ENCODE measurements at places on chromosomes 1 and 21.

GRCh38 chr1:230083746-230084407, 16.8 kb downstream of the GALNT2 start:
- DNase-seq = no peak

GRCh38 chr21:25371841-25372425, 235.3 kb downstream of the MRPL39 start:
- no peak for DNase-seq

GRCh38 chr1:29179641-29180184, 2.0 kb downstream of the SRSF4 start:
- DNase-seq = no peak

GRCh38 chr1:1623631-1624442, 8.1 kb upstream of the MMP23B start:
- no peak for DNase-seq

DNA sequence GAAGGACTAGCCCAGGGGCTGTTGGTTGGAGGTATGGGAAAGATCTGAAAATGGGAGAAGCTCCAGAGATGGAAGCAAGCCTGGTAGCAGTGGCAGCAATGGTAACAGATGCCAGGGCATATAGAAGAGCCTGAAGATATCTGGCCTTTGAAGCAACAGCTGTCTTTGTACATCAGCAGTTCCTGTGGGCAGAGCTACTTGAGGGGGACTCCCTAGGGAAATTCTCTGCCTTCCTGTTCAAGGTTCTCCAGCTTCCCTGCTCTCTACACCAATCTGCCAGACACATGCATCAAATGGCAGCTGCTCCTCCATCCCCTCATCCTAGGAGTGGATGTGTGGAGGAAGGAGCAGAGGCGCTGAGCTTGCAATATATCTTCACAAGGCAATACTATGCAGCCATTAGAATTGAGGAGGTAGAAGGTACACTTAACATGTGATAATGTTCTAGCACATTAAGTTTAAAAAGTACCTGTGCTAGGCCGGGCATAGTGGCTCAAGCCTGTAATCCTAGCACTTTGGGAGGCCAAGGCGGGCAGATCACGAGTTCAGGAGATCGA, 2.2 kb downstream of the TMEM35B start:
- no peak for DNase-seq

DNA sequence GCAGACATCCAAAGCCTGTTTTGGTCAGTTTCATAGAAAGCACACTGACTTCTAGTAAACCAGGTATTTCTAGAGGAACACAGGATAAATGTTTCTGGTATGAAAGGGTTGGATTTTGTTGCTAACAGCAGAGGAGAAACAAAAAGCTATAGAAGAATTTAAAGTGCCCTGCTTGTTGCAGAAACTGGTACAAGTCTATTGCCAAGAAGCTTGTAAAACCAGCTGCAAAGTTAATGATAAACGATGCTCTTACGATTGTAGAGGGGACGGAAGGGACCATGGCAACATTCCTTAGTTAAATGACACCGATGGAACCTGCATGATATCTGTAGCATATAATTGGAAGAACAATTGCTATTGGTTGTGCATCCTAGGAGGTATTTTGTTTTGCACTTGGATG, 40.1 kb downstream of the SLC35F3 start:
- DNase-seq = no peak

GRCh38 chr1:52633291-52633754, 355 bp downstream of the SHISAL2A start:
- DNase-seq = peak; percentile 52

DNA sequence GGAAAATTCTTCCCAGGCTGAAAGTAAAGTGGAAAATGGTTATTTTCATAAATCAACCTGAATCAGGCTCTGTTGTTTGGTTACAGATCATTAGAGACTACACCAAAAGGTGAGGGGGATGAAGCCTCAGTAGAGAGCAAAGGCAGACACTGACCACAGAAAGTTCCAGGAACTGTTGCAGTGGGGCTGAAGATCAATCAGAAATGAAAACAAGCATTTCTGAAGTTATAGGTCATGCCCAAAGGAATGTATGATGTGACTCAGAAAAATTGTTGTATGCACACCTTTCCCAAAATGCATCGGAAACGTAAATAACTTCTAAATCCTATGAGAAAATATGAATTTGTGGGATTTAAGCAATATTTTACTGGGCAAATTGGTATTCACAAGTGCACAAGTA, 63.3 kb downstream of the FYB2 start:
- DNase-seq = no peak
